Endothelial cell of coronary artery (primary cell): ENCODE measurements at places on chromosomes 5 and 9. TPM values are rescaled to one million over a fixed set of nuclear protein-coding genes. Genes with fewer than 3 reads are reported as not detected.

FIBCD1 gene
- 0.09 and 0.19 TPM in 2 replicates for total RNA-seq

C9orf43 gene
- total RNA-seq = 0.09 and 0.36 TPM in 2 replicates

PTGR1 gene
- total RNA-seq = 53.3 and 91.0 TPM in 2 replicates

PDE8B gene
- not detected in 2 replicates for total RNA-seq
